ENCODE measurements at places on chromosomes 2 and 18.

GRCh38 chr2:68059784-68060525, 2.8 kb downstream of the C1D start:
- ATAC-seq, result no peak

DNA sequence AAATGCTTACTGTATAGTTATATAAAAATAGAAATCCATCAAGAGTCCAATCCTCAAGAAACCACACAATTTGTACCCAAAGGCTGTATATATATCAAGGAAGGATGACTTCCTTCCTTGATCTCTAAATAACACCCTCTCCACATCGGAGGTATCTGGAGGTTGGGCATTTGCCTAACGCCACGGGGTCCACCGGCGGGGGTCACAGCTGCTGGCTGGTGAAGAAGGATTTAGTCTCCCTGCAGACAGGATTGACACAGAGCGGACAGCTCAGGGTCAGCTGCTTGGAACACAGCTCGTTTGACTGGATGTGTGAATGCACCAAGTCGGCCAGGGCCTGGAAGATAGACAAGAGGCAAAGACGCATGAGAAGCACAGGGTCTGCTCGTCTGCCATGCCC, 36.0 kb downstream of the FECH start:
- ATAC-seq, result no peak

GRCh38 chr2:45329045-45329677, 281.9 kb downstream of the SRBD1 start:
- no peak for ATAC-seq

- ATAC-seq, result no peak
Measured at GRCh38 chr18:11125492-11126315, 23.7 kb downstream of the PIEZO2 start.

DNA sequence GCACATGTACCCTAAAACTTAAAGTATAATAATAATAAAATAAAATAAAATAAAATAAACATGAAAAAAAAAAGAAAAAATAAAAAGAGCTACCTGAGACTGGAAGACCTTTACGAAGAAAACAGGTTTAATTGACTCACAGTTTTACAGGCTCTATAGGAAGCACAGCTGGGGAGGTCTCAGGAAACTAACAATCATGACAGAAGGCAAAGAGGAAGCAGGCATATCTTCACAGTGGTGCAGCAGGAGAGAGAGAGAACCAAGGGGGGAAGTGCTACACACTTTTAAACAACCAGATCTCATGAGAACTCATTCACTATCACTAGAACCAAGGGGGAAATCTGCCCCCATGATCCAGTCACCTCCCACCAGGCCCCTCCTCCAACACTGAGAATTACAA, 379.3 kb upstream of the VWC2L start:
- ATAC-seq, result no peak
